ENCODE measurements at places on chromosomes 6 and 20.

- no peak for DNase-seq
Observed at GRCh38 chr6:30845183-30845582, 39.1 kb upstream of the DDR1 start.

GRCh38 chr6:6804843-6805615, 216.5 kb downstream of the LY86 start:
- no peak for DNase-seq

DNA sequence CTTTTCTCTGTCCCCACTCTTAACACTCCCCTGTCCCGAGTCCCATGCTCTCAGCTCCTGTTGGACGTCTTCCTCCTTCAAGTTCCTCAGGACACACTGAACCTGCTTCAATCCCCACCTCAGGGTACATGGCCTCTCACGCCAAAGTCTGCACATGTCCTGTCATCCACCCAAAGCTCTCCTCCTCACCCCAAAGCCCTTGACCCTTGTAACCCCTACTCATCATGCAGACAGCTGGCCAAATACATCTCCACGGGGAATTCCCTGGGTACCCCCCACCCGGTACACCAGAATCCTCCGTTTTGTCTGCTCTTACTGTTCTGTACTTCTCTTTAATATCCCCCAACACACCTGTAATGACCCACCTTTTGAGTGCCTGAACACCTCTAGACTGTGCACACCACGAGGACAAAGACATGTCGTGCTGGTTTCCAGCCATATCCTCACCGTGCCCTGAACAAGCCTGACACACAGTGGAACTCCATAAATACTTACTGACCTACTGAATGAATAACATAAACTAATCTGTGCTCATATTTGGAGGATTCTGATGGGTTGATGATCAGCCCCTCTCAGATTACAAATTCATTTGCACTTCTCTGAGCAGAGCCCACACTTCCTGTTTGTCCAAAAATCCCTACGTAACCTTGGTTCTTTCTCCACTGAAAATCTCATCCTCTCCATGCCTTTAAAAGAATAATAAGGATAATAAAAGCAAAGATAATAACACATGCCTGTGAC, 66.8 kb upstream of the EYA2 start:
- no peak for DNase-seq

DNA sequence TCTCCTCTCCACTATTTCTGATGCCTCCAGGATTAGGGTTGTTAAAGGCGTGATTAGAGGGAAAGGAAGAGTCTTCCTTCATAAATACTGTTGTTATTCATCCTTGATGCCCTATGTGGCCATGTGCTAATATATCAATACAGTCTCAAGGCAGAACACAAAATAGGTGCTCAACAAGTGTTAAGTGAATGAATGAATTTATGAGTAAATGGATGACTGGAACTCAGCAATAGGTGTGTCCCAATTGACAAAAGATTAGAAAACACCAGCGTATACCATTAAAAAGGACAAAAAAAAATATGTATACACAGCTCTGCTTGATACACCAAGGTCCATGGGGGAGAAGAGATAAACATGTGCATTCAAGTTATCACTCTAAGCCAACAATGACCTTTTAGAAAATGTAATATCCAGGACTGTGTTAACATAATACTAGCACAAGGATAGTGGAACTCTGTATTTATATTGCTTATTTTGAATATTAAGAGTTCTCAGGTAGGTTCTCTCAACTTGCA, 171.2 kb upstream of the MYLIP start:
- no peak for DNase-seq

- no peak for DNase-seq
Observed at GRCh38 chr6:92753956-92754355, 665.4 kb downstream of the EPHA7 start.

DNA sequence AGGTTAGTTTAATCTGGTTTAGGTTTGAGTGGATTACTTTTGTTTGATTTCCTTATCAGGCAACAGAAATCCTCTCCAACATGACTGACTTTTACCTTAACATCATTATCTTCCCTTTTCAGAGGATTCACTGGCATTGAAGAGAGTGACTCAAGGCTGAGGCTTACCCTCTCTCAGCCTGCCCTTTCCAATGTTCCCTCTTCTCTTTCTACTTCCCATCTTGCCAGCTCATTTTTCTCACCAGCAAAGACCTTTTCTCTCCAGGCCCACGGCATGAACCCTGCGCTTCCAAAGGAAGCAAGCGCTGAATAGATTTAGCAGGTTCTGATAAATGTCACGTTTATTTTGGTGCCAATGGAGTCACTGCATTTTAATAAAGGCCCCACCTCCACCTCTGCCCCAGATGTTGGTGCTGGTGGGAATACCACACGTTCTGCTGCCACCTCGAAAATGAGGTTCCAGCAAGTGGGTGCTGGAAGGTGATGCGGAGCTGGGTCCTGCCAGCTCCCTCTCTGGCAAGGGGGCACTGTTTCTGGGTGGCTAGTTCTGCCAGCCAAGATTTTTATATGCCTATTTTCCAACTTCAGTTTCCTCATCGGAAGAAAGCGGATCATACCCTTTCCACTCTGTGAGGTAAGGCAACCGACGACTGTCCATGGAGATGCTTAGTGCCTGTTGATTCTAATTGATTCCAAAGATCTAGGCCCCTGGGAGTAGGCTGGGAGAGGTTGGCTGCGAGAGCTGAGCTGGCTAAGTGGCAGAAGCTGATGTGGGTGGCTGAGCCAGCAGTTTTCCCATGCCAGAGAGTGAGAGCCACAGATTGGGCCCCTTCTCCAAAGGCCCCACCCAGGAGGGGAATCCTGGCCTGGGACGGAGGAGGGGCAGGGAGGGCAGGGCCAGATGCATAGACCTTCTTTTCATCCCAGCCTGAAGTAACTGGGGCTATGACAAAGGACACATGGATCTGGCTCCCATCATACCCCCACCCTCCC, 87.7 kb upstream of the MAFB start:
- DNase-seq, result no peak

- DNase-seq, result no peak
Observed at GRCh38 chr6:143742955-143743255, 65.1 kb downstream of the PHACTR2 start.

GRCh38 chr6:31228476-31228875, 43.4 kb downstream of the HLA-C start:
- DNase-seq, result no peak

DNA sequence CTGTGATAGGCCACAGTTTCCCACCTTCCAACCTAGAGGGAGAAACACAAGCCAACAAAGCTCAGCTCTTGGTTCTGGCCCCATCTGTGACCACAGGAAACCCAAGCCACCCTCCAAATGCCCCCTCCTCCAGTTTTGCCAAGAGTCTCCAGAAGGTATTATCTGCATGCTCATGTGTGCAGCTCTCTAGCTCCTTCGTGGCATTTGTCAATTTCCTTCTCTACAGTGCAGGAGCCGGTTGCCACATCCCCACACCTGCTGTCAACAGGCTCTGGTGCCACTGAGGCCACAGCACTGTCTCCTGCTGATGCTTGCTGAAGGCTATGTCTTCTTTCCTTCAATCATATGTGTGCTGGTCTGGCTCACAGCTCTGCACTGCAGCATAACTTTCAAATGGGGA, 177.2 kb downstream of the CLIC5 start:
- DNase-seq, result no peak

- no peak for DNase-seq
Observed at GRCh38 chr6:83879746-83880145, 20.3 kb downstream of the CYB5R4 start.

DNA sequence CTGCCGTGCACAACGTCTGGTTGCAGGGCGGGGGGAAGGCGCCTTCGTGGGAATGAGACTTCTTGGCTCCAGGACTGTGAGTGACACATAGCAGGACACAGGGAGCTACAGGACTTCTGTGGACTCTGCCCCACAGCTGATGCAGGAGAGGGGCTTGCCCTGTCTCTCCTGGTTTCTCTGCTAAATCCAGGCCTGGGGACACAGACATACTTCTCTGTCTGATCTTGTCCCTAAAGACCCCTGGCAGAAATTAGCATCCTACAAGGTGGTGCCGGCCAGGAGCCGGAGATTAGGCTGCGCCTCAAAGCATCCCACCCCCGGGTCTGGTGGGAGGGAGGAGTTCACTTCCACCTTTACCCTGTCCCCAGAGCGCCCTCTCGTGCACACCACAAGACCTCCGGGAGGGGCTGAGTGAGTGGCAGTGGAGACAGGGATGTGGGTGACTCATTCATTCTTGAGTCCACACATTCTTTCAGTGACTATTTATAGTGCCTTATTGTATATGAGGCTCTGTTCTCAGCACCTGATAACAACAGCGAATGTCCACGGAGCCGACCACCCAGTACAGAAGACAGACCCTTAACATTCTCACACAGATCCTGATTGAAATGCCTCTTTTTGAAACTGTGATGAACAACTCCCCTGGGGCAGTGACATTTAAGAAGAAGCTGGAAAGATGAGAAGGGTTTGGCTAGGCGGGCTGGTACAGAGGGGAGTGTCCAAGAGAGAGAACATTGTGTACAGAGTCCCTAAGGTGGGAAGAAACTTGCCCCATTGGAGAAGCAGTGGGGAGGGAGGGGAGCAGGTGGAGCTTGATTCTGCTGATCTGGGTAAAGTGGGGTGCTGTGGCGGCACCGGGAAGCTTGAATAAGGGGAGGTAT, 39.0 kb downstream of the GMPR start:
- peak; percentile 66 for DNase-seq

- no peak for DNase-seq
Observed at GRCh38 chr6:109055771-109056235, 38.8 kb downstream of the SESN1 start.

- DNase-seq, result no peak
Observed at GRCh38 chr6:4885341-4885933, 109.2 kb downstream of the CDYL start.

GRCh38 chr6:33850296-33850695, 46.5 kb upstream of the MLN start:
- no peak for DNase-seq

DNA sequence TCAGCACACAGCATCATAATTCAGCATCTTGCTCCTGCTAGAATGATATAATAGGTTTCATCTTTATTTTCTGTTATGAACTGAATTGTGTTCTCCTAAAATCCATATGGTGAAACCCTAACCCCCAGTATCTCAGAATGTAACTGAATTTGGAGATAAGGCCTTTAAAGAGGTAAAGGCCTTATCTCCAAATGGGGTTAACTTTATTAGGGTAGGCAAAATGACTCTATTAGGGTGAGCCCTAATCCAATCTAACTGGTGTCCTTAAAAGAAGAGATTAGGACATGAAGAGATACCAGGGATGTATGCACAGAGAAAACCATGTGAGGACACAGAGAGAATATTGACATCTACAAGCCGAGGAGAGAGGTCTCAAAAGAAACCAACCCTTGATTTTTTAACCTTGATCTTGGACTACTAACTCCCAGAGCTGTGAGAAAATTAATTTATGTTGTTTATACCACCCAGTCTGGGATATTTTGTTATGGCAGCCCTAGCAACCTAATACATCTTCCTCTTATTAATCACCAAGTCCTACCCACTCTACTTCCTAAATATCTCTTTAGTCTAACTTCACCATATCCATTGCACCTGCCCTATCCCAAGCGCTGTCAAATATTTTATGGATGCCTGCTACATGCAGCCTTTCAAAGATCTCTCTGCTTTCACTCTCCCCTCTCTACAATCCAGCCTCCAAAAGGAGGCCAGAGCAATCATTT, 8.5 kb upstream of the MRS2 start:
- no peak for DNase-seq

DNA sequence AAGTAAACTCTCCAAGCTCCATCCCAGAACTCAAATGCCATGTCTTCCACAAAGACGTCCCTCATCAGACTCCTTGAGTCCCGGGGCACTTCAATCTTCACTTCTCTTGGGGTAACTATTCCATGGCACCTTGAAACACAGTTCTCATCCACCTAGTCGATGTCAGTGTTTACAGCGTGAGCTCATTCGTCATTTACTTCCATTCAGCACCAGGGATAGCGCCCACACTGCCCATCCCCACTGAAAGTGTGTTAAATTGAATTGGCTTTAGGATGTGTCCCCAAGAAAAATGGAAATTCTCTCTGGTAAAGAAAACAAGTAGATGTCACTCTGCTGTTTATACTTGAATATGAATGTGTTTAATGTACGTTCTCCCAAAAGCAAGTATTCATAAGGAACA, 31.3 kb downstream of the KCNK15 start:
- no peak for DNase-seq

GRCh38 chr6:7047966-7048365, 59.8 kb upstream of the RREB1 start:
- no peak for DNase-seq

DNA sequence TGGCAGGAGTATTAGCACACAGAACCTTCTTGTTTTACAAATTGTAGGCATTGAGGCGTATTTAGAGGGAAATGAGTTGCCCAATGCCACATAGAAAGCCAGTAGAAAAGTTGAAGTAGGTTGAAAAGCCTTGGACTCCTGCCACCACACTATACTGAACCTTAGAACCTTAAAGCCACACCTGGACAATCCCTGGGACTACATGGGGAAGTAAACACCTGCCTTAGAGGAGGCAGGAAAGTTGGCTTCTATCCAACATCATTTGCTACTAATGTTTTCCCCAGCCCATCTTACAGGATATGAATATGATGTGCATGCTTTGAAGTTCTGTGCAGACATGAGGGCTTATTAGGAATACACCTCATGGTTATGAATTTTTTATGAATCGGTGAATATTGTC, 5.3 kb upstream of the EPPIN start:
- DNase-seq, result no peak

- peak; percentile 12 for DNase-seq
Observed at GRCh38 chr6:170205126-170205525, 85.8 kb downstream of the DLL1 start.

GRCh38 chr6:93350774-93351173, 68.6 kb downstream of the EPHA7 start:
- no peak for DNase-seq

GRCh38 chr6:108531332-108531731, 29.4 kb upstream of the FOXO3 start:
- DNase-seq, result no peak

DNA sequence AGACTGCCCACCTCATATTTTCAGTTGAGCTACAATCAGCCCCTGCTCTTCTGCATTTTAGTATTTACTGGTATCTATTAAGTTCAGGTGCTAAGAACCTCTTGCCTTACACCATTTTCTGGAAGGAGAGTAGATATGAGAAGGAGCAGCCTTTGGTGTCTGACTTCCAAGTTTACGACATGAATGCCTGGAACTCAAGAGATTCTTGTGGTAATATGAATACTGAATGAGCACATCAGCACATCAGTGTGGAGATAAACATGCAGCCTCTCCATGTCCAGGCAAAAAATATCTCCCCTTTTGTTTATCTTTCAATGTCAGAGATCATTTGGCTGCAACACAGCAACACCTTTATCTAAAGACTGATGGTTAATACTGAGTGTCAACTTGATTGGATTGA, 65.8 kb upstream of the THEMIS start:
- DNase-seq, result no peak

GRCh38 chr20:4726710-4727397, 5.1 kb downstream of the PRND start:
- no peak for DNase-seq

GRCh38 chr6:88908598-88909548, 54.5 kb downstream of the RNGTT start:
- no peak for DNase-seq

GRCh38 chr20:63656451-63656850, 1.7 kb upstream of the RTEL1 start:
- no peak for DNase-seq

All from right hindlimb (tissue), 1 donor.